Esophagus muscularis mucosa (tissue), 4 donors: ENCODE measurements at places on chromosomes 5 and 9.

DNA sequence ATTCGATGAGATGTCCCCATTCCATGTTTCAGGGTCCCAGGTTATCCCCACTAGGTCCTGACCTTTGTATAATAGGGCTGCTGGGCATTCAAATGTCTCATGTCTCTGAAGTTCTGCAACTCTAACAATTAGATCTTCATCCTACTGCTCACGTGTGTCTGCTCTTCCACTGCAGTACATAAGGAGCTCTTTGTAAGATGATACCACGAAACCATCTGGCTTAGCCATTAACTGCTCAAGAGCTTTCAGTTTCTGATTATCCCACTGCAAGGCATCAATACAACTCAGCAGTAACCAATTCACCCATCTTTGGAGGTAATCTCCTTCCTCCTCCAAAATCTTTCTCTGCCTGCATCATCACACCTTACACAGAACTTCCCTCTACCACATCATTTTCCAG, 49.9 kb upstream of the PPP2CA start:
- DNase-seq, result no peak

GRCh38 chr5:53010814-53011213, 21.7 kb downstream of the ITGA2 start:
- no peak for DNase-seq

GRCh38 chr9:88835772-88836171, 155.5 kb upstream of the S1PR3 start:
- no peak for DNase-seq

DNA sequence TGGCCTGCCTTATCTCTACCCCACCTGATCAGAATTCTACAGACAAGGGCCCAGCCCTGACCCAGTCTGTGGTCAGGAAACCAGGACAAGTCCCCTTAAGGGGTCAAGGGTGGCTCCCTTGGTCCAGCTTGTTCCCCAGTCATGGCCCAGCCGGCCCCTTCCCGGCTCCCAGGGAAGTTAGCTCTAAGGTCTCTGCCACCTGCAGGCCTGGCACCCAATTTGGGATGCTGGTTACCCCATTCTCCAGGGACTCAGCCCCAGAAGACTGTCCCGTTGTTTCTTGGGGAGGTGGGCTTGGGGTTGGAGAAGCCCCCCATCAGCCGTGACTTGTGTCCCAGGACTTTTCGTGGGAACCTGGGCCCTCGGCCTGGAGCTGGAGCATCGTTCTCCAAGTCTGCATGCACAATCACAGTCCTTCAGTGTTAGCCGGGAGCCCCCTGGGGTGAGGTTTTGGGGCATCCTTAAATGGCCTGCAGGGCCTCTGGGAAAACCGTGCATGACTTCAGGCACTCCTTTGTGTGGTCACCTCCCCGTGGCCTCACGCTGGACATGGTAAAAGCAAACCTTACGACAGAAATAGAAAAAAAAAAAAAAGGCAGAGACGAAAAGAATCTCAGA, 150.8 kb upstream of the PHYKPL start:
- DNase-seq, result no peak

GRCh38 chr5:218457-219291, 554 bp downstream of the SDHA start:
- DNase-seq, result no peak

DNA sequence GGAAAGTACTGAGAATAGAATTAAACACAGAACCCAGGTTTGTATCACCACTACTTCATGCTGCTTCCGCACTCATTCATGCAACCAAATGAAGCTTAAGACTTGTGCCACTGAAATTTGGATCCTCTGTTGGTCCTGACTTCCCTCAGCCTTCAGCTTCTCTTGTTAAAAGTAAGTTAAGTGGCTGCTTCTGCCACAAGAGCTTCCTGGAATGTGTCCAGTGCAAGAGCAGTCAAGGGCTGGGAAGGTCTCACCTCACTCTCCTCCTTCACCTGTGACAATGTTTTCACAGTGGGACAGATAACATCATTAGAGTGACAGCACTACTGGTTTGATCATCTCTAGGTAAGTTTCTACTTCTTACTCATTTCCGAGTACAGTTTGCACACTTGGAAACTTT, 7.9 kb downstream of the SNCAIP start:
- no peak for DNase-seq

DNA sequence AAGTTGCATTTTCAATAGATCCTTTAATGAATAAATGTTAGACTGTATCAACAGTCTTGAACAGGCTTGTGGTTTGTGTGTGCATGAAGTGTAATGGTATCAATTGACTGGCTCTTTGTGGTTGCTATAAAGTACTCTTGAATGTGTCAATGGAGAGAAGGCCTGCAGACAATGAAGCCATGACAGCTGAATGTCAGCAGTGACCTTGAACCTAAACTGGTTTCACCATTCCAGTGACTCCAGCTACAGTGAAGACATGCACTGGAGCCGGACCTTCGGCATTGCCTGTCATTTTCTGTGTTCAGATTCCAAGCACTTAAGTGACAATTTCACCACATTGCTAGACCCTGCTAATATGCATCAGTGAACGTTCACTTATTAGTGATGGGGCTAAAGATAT, 276.0 kb upstream of the TMEM161B start:
- no peak for DNase-seq

- DNase-seq, result no peak
These were observed 306.3 kb downstream of the ENC1 start for GRCh38 chr5:74334062-74334761.

DNA sequence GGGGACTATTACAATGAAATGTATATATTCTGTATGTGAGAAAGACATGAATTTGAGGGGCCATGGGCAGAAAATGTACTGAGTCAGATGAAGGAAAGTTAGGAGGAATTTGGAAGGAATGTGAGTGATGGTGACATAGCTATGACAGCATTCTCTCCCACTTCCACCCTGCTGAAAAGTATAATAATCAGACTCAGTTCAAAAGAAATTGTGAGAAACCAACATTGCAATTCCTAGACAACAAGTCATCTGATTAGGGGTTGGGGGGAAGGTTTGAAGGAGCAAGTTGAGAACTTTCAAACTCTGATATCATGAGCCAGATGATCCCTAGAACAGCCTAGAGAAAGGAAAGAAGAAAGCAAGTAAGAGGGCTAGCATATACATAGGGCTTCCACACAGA, 370.6 kb downstream of the DMRTA1 start:
- no peak for DNase-seq

DNA sequence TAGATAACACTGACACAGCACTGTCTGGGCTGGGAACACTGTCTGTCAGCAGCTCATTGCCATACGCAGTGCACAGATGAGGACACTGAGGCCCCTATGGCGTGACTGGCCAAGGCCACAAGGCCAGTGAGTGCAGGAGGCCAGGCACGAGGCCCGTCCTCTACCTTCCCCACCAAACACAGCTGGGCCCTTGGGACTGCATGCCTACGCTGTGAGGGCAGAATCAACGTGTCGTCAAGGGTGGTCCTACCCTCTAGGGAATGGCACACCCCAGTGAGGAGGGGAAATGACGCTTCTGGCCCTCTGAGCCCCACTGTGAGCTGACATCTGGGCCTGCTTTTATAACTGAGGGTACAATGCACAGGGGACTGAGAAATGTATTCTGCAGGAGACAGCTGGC, 42.1 kb upstream of the SLC25A51 start:
- DNase-seq, result no peak
